Activated CD4-positive, alpha-beta T cell treated with anti-CD3 and anti-CD28 coated beads for 36 hours (primary cell): ENCODE measurements at places on chromosomes 5 and 9.

DNA sequence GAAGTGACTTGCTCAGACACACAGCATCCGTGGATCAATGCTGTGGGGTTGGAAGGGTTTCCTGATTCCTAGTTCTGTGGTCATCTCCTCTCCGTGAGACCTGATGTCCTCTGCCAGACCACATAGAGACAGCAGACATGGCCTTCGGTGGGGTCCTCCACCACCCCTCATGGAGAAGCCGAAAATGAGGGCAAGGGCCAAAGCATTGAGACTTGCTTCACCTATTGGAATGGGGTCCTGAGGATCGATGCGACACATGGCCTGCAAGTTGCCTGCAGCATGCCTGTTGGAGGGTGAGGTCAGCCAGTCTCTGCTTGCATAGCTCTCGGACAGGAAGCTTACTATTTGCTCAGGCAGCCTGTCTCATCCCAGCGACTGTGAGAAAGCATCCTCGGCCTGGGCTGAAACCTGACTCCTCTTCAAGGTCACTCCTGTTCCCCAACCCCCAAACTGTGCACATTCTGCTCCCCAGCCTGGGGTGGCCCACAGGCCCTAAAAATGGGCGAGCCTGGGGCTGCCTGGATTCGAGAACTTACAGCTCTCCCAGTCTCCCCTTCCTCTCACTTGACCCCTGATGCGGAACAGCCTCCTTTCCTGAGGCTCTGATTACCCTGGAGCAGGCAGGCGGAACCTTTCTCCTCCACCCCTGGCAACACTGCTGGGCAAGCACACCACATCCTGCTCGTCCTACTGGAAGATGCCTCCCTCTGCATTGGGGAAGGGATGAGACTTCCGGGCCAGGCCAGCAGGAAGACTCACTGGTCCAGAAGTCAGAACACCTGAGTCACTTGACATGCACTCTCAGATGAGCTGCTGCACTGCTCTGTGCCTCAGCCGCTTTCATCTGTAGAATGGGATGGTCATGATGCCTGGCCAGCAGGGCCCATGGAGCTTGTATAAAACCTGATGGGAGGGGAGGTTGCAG, 186.9 kb downstream of the RGS3 start:
- no peak for DNase-seq

DNA sequence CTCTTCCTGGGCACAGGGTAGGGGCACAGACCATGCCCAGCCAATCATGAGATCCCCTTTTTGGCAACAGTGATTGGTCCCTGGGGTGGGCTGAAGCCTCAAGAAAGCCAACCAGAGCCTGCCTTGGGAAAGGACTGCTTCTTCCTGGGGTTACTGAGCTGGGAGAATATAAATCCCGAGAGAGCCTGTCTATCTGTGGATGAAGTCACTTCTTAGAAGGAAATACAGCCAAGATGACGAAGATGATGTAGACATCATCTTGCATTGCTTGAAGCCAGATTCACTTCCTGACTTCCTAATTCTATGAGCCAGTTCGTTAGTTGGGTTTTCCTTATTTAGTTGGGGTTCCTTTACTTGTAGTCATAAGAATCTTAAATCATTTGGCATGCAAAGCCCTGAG, 50.1 kb upstream of the PWWP2A start:
- DNase-seq: no peak

- DNase-seq: no peak
Measured at GRCh38 chr9:131704141-131704983, 35.5 kb downstream of the RAPGEF1 start.

DNA sequence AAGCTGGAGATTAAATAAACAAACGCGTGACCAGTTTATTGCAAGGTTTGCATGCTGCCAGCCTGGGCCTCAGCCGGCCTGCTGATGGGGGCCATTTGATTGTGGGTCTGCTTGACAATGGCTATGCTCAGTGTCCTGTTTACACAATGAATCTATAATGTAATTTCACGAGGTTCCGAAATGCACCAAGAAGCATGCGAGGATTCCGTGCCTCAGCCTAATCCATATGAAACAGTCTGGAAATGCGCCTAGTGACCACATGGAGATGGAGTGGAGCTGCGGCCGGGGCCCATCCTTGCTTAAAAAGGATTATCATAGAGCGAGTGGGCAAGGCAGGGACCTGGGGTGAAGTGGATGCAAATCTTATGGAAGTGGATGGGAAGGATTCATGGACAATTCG, 382.4 kb downstream of the CDK5RAP2 start:
- no peak for DNase-seq

- peak; percentile 41 for DNase-seq
Measured at GRCh38 chr5:56588636-56589480, 226.5 kb upstream of the MAP3K1 start.

DNA sequence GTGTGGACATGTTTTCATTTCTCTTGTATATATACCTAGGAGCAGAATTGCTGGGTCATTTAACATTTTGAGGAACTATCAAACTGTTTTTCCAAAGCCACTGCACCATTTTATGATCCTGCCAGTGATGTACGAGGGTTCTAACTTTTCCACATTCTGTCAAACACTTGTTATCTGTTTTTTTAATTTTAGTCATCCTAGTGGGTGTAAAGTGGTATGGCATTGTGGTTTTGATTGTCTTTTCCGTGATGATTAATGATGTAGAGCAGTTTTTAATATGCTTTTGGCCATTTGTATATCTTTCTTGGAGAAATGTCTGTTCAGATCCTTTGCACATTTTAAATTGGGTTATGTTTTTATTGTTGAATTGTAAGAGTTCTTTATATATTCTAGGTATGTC, 107.0 kb downstream of the MELK start:
- DNase-seq: no peak

- DNase-seq: no peak
Measured at GRCh38 chr9:21679432-21679831, 123.0 kb upstream of the MTAP start.

DNA sequence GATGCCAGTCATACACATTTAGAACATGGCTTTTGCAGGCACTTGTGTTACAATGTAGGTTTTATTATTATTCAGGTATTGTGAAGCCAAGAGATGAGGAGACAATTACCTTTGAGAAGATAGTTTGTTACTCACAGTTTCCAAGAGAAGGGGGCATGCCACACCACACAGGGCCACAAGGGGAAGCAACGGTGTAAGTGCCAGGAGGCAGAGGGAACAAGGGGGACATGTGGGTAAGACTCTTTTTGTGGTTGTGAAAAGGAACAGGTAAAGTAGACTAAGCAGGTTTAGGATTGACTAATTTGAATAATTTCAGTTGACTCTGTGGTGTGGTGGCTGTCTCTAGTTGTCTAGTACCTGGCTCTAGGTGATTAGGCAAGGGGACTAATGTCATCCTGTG, 191.2 kb downstream of the TRPM6 start:
- peak; percentile 12 for DNase-seq

- peak; percentile 37 for DNase-seq
Measured at GRCh38 chr9:129640871-129641749, 841 bp downstream of the ASB6 start.

DNA sequence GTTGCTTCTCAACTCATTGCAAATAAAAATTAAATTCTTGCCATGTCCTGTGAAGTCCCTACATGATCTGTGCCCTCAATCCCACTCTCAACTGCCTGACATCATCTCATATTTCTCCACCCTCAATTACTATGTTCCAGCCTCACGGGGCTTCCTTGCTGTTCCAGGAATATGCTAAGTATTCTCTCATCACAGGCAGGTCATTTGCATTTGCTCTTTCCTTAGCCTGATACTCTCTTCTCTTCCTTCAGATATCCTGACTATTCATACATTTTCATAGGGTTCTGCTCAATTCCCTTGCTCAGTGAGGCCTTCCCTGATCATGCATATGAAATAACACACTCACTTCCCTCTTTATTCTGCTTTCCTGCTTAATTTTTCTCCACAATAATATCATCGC, 135.1 kb upstream of the DAB2 start:
- DNase-seq: no peak

- DNase-seq: no peak
Measured at GRCh38 chr5:135018457-135018856, 15.6 kb downstream of the PITX1 start.

DNA sequence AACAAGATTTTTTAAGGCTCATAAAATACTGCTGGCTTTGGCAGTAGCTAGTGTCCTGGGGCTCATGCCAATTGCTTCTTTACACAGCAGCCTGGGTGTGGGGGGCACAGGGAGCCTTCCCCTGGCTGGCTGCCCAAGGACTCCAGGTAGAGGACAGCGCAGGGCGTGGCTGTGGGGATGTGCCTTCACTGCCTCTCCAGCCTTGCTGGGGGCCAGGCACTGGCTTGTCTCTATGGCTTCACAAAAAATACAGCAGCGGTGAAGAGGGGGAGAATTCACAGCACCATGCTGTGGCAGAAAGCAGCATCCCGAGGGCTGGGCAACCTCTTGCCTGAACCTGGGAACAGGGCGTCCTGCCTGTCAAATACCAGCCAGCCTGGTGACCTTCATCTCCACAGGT, 57.4 kb downstream of the DAP start:
- DNase-seq: no peak

GRCh38 chr9:4674783-4675182, 4.6 kb upstream of the CDC37L1 start:
- DNase-seq: no peak

DNA sequence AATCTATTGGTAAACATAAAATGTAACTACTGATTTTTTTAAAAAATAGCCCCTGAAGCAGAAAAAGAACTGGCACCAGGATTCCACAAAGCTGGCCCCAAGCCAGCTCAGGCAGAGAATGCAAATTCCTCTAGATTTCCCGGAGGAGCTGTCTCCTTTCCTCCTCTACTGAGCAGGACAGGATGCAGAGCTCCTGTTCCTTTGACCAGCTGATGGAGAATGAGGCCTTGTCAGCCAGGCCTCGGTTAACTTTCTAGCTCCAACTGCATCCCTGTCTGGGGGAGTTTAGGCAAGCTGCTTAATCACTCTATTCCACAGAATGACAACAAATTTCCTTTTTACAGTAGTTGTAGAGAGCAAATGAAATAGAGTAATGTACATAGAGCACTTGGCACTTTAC, 155.5 kb downstream of the GNAQ start:
- no peak for DNase-seq

DNA sequence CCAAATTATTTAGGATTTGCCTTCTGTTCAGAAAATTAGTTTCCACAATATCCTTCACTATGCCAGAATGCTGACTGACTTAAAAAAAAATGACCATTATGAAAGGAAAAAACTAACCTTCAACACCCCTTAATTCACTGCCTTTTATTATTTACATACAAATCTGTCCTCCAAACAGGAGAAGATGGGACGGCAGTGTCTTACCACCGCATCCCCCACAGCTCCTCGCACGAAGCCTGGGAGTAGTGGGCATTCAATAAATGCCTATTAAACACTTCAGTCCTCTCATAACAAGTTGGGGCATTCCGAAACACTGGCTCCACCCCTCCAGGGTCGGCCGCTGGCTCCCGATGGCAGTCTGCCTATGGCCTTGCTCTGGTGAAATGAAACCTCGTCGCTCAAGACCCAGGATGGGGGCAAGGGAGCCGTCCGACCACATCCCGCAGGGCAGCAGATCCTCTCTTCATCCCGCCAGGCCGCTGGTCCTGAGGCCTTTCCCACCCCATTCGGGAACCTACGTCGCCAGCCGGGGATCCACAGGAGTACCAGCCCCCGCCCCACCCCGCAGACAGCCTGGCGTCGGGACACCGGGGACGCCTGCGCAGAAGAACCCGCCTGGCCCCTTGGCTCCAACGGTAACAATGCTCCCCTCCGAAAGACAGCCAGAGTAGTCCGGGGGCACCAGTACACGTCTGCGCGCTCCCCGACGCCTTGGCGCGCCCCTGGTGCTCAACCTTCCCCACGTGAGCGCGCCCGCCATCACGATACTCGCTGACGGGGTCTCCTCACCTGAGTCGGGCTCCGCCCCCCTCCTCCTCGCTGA, 613 bp downstream of the ZBTB5 start:
- DNase-seq: peak; percentile 79

DNA sequence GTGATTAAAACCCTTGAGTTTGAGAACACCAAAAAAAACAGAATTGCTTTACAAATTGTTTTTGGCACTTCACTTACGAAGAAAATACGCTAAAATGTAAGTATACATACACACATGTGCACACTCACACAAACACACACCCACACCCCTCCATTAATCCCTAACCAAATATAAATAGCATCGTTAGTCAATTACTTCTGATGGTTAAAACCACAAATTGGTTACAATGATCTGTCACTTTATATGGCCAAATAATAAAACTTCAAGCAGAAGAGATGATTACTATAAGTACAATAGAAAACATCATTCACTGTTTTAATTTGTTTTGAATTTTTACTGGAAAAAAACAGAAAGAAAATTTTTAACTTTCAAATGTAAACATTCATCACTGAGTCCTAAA, 103.5 kb downstream of the NFIB start:
- DNase-seq: no peak

GRCh38 chr9:8616414-8616813, 816.8 kb upstream of the DMAC1 start:
- no peak for DNase-seq

- no peak for DNase-seq
Measured at GRCh38 chr5:45399041-45399440, 297.1 kb downstream of the HCN1 start.

DNA sequence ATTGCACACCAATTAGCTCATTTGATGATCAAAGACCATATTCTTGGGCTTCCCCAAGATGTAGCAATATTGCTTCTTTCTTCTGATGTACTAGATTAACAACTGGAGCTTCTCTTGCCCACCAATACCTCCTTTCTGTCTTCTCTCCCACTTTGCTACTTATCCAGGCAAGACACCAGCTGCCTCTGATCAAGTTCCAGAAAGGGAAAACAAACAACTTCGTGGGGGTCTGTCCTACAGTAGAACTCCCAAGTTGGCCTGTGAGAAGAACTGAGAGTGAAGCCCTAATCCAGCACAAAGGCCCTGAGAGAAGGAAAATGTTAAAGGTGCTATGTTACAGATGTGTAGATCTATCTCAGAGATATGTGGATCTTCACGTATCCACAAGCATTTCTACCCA, 44.9 kb downstream of the ADAMTS12 start:
- no peak for DNase-seq

DNA sequence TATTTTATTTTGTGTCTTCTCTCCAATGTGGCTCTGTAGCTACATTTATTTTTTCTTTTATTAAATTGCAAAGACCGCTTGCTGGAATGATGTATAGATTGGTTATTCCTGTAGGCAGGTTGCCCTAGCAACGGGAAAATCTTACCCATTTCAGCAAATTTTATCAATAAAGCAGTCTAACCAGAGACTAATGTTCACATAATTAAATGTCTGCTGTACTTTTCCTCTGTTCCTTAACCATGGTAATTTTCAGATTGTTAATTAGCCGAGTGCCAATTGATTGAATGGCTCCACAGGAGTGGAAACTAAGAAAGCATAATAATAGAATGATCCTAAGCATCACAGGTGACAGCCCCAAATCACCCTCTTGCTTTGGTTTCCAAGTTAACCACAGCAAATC, 134.8 kb downstream of the BASP1 start:
- no peak for DNase-seq

- peak; percentile 47 for DNase-seq
Measured at GRCh38 chr5:1652873-1653697, 129.3 kb upstream of the LPCAT1 start.

DNA sequence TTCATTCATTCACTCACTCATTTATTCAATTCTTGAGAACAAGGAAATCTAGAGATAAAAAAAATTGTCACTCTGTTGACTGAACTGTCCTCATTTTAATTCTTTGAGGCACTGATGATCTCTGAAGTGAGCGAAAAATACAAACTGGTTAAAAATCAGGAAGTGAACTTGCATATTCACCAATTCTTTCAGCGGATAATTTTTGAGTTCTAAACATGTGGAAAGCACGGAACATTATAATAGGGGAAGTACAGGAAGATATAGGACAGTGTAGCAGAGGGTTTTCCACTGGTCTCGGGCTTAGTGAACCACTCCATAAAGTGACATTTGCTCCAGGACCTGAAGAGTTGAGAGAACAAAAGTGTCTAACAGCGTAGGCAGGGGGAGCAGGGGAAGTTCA, 169.5 kb downstream of the TLR4 start:
- DNase-seq: no peak
